ENCODE measurements at places on chromosomes 11 and 22.

GRCh38 chr22:20875296-20875695, 16.5 kb downstream of the SNAP29 start:
- DNase-seq: no peak

GRCh38 chr11:76770642-76771445, 12.3 kb upstream of the TSKU start:
- DNase-seq: no peak

DNA sequence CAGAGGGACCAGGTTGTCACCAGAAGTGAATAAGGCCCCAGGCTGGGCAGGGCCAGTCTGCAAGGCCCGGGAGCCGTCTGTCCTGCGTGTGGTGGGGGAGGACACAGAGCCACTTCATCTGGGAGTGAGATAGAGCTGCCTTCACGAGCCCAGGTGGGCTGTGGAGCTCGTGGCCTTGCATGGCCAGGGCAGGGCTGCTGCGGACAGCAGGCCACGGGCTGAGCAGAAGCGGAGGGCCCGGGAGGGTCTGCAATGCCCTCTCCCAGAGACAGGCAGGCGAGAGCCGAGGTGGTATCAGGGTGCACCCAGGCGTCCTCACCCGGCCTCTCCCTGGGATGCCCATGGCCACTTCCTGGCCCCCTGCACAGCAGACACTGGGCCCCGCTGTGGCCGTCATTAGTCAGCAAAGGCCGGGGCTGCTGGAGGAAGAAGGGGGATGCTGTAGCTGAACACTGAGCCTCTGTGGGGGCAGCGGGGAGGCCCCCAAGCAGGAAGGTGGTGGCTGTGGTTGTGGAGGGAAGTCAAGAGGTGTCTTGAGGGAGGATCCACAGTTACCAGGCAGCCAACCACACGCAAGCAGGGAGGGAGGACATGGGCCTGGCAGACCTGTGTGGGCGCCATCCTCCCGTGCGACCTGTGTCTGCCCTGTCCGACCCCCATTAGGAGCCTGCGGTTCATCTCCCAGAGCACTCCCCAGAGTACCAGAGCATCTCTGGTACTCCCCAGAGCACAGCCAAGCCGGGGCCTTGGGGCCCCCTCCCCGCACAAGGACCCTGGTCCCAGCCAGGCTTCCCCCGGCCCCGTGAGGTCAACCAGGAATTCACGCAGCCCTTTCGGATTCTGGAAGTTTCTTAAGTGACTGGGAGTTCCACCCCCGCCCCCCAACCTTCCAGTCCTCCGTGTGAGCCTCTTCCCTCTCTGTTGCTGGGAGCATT, 1109.5 kb downstream of the BRD1 start:
- no peak for DNase-seq

DNA sequence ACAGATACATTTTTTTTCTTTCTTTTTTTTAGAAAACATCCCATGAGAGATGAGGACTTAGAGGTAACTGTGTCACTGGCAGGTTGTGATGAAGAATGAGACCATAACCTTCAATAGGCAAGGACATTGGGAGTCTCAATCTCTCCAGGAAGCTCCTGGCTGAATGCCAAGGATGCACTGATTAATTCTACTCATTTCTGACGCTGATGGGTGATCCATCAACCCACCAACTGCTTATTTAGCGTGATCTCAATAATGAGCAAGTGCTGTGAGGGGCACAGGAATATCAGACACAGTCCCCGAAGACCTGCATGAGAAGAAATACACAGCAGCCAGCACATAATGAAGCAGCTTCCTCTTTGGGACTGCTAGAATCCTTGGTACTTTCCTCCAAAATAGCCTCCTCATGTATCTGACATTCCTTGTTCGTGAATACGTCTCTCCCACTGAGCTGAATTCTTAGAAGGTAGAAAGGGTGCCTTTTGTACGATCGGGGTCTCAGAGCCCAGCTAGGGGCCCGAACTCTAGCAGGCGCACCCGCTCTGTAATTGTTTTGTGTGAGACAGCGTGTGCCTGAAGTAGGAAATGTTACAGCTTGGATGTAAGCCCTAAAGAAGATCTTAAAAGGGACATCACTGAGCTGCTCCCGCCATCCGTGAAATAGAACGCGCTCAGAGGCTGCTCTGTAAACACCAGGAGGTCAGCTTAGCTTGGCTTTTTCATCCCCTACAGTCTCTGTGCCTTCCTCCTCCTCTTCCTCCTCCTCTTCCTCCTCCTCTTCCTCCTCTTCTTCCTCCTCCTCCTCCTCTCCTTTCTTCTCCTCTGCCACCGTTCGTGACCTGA, 7.2 kb downstream of the CLMP start:
- no peak for DNase-seq

GRCh38 chr22:41260871-41261270, 20.1 kb upstream of the CHADL start:
- DNase-seq: no peak

GRCh38 chr11:116742104-116742503, 30.7 kb downstream of the BUD13 start:
- DNase-seq: no peak

DNA sequence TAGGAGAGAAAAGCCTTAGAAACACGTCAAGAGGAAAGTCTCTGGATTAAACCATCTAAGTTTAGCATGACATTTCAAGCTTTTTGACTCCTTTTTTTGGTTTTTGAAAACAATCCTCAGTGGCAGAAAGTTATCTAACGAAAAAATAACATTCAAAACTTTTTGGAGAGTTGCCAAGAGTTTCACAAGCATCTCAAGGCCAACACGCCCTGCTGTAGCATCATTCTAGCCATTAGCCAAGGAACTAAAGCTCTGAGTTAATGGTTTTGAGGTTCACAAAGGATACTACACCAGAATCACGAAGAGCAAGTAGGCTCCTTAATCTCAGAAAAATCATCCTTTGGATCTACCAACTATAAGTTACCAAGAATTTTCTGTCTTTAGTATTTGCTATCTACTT, 94.8 kb downstream of the PICALM start:
- DNase-seq: no peak

DNA sequence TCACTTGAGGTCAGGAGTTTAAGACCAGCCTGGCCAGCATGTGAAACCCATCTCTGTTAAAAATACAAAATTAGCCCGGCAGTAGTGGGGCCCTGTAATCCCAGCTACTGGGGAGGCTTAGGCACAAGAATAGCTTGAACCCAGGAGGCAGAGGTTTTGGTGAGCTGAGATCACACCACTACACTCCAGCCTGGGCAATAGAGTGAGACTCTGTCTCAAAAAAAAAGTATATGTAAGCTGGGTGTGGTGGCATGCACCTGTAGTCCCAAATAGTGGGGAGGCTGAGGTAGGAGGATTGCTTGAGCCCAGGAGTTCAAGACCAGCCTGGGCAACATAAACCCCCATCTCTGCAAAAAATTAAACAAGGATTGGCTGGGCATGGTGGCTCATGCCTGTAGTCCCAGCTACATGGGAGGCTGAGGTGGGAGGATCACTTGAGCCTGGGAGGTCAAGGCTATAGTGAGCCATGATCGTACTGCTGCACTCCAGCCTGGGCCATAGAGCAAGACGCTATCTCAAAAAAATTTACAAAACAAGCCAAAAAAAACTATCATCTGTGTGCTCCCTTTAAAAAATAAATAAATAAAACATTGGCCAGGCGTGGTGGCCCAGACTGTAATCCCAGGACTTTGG, 10.8 kb downstream of the CRKL start:
- DNase-seq: no peak

DNA sequence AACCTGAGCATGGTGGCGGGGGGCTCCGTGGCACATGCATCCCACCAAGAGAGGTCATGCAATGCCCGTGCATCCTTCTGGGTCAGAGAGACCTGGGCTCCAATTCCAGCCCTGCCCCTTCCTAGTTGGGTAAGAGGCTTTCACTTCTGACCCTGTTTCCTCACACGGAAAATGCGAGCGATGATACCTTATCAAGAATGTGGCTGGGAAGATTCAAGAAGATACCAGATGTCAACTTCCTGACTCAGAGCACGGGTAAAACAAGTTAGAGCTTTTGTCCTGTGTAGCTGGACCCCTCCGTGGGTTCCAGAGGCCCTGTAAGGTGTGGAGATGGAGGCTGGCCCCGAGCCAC, 8.7 kb upstream of the DGKZ start:
- no peak for DNase-seq

GRCh38 chr11:15476371-15476917, 361.7 kb downstream of the INSC start:
- no peak for DNase-seq

GRCh38 chr22:38437416-38437815, 17.6 kb downstream of the KCNJ4 start:
- DNase-seq: no peak

- no peak for DNase-seq
These were observed 45.6 kb downstream of the C11orf58 start for GRCh38 chr11:16784097-16784496.

DNA sequence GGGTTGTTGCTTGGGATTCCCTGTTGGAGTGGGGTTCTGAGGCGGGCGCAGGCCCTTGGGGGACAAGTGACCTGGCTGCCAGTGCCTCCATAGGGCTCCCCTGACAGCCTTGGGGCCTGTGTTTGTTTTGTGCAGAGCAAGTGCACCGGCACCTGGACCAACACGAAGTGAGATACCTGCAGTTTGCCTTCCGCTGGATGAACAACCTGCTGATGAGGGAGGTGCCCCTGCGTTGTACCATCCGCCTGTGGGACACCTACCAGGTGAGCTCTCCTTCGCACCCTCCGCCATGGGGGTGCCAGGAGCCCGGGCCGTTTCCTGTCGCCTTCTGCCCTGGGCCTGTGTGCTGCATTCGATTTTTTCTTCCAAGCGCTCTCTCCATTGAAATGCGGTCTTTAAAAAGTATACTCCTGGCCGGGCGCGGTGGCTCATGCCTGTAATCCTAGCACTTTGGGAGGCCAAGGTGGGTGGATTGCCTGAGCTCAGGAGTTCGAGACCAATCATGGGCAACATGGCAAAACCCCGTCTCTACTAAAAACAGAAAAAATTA, 274.6 kb downstream of the TBC1D22A start:
- no peak for DNase-seq

GRCh38 chr11:65661599-65662246, 993 bp downstream of the RELA start:
- no peak for DNase-seq

- no peak for DNase-seq
These were observed 281.5 kb upstream of the NARS2 start for GRCh38 chr11:78856211-78856610.

- DNase-seq: no peak
These were observed 6.3 kb downstream of the ALDH3B2 start for GRCh38 chr11:67668192-67668551.
